ENCODE measurements at places on chromosomes 11 and 22.

- DNase-seq, result no peak
Measured at GRCh38 chr22:44429941-44430587, 68.0 kb downstream of the RTL6 start.

- peak; percentile 12 for DNase-seq
Measured at GRCh38 chr11:45105984-45106375, 40.5 kb upstream of the PRDM11 start.

DNA sequence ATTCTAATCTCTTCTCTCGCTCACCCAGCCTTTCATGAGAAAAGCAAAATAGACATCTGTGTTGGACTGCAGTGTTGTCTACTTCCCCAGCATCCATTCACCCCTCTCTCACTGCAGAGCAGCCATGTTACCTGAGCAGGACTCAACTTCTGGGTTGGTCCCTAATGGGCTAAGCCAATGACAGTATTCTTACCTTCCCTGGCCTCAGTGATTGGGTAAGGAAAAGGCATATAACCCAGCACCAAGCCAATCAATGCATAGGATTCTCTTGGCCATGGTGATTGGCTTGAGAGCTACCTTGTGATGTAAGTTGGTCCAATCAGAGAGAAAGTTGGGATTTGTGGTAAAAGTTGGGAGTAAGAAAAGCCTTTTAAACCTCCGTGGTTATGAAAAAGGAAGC is 99.8 kb upstream of the NECTIN1 start:
- DNase-seq, result no peak

GRCh38 chr11:34890089-34890488 is 26.1 kb downstream of the APIP start:
- no peak for DNase-seq

GRCh38 chr11:1199241-1199750 is 23.6 kb upstream of the MUC5B start:
- no peak for DNase-seq

- DNase-seq, result no peak
Measured at GRCh38 chr11:130574740-130575139, 126.3 kb downstream of the ADAMTS15 start.

- DNase-seq, result no peak
Measured at GRCh38 chr11:114058026-114058706, 1.3 kb upstream of the ZBTB16 start.

DNA sequence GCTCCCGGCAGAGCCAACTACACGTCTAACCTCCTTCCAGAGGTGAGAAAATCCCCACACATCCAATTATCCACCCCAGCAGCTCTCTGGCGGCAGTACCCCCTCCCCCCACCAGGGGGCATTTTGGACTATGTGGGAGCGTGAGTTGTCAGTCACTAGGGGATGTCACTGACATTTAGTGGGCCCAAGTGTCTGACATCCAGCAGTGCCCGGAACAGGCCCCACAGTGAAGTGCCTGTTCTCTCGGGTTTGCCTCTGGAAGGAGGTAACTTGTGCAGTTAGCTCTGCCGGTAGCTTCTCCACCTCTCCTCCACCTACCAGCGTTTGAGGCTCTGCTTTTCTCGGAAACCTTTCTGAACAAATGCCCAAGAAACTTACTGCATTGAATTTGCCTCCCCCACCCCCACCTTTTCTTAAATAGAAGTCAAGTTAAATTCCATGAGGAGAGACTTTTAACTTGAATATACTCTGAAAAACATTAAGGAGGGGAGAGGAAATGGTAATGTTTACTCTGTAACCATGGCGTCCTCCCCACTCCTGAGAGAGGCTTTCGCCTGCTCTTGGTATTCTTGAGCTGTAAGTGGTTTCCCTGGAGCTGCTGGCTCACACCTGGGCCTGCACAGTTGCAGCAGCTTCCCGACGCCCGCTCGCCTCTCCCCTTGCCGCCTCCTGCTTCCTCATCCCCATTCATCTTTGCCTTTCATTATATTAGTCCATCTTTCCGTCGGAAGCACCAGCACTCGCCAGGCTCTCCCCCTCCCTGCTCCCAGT is 112.8 kb downstream of the WNT7B start:
- peak; percentile 84 for DNase-seq

- DNase-seq, result no peak
Measured at GRCh38 chr22:30308518-30309230, 18.1 kb downstream of the TBC1D10A start.

DNA sequence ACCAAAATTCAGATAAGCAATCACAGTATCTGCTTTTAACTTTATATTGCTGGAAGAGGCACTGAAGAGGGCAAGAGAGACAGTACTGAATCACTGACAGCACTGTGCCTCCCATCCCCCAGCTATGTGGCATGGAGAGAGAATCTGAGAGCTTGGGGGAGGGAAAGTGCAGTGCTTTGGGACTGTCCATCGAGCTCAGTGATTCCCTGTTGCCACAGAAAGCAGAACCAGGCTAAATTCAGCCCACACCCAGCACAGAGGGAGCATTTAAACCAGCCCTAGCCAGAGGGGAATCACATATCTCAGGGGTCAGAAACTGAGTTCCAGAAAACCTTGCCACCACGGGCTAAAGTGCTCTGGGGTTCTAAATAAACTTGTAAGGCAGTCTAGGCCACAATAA is 44.3 kb downstream of the KCNQ1 start:
- no peak for DNase-seq

DNA sequence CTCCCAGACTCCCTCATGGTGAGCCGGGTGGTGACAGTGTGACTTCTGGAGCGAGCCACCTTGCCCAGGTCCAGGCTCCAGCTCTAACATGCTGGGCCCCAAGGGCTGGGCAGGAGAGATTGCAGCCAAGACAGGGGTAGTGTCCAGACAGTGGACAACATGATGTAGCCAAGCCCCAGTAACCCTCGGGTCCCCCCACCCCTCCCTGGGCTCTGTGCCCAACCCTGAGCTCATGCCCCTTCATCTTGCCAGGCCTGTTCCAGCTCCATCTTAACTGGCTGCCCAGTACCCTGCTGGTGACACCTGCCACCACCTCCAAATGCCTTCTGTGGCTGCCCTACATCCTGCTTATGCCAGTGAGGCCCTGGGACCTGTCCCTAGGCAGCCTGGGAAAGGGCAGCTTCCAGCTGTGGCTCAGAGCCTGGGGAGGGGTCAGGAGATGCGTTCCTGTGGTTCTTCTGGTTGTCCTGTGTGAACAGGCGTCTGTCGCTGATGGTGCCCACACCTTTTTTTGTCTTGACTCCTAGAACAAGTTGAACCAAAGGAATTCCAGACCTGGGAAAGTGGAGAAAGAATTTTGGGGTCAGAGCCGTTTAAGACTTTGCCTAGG is 12.5 kb upstream of the SYT12 start:
- no peak for DNase-seq

GRCh38 chr11:44566952-44567875 is 1.8 kb downstream of the CD82 start:
- DNase-seq, result no peak

DNA sequence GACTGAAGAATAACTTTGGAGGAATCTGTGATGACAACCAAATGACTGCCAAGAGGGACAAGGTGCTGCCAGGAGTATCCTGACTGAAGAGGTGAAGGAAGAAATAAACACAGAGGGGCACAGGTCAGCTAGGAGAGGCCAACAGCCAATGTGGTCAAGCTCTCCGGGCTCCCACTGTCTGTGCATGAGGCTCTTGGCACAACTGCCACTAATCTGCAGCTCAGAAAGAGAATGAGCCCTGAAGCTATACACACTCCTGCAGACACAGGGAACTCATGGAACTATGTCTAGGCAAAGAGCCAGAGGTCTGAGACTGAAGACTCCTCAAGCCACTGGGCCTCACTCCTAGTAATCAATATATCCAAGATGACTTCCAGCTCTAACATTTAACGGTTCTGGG is 7.0 kb downstream of the THRSP start:
- DNase-seq, result no peak

- DNase-seq, result no peak
Measured at GRCh38 chr11:2118677-2119076, 20.5 kb downstream of the IGF2 start.

DNA sequence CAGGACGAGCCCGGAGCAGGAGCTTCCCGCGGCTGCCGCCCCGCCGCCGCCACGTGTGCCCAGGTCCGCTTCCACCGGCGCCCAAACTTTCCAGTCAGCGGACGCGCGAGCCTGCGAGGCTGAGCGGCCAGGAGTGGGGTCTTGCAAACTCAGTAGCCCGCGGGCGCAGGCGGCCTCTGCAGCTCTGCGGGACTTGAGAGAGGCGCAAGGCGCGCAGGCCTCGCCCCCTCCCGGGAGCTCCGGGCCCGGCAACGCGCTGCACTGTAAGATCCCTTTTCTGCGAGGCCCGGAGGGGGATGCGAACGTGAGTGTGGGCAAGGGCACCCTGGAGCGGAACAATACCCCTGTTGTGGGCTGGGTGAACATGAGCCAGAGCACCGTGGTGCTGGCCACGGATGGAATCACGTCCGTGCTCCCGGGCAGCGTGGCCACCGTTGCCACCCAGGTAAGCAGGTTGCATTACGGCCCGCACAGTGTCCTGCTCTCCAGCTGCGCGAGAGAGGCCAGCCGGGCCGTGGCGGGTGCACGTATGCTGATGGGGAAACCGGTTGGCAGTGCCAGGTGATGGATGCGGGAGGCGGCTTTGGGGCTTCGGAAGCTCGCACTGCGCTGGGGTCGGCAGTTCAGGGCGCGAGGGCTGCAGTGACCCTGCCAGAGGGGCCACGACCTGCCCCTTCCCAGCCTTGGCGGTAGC is 2.0 kb downstream of the SLC6A5 start:
- no peak for DNase-seq

- no peak for DNase-seq
Measured at GRCh38 chr22:41296826-41297667, 4.3 kb upstream of the ZC3H7B start.

GRCh38 chr11:11374358-11375148 is 21.5 kb upstream of the CSNK2A3 start:
- DNase-seq, result no peak

GRCh38 chr11:102367364-102367763 is 20.4 kb downstream of the BIRC2 start:
- DNase-seq, result no peak

DNA sequence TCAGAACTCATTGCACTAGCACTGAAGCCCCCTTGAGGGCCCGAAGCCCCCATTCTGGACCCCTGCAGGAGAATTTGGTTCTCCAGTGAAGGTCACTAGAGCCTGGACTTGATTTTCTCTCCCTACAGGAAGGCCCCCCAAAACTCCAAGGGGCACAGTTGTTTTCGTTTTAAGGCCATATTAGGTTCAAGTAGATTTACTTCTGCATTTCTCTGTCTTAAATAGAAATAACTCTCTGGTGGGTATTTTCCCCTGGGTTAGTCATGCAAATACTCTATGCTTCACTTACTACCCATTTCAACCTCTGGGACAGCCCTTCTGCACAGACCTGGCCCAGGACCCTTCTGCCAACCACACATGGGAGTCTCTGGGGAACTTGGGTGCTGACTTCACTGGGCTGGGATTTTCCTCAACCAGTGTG is 41.6 kb downstream of the WEE1 start:
- no peak for DNase-seq

GRCh38 chr11:534396-535209 is 773 bp downstream of the HRAS start:
- DNase-seq, result no peak

- DNase-seq, result no peak
Measured at GRCh38 chr22:41656556-41656955, 32.1 kb downstream of the SNU13 start.

GRCh38 chr22:29331213-29331612 is 15.7 kb upstream of the RASL10A start:
- DNase-seq, result no peak

DNA sequence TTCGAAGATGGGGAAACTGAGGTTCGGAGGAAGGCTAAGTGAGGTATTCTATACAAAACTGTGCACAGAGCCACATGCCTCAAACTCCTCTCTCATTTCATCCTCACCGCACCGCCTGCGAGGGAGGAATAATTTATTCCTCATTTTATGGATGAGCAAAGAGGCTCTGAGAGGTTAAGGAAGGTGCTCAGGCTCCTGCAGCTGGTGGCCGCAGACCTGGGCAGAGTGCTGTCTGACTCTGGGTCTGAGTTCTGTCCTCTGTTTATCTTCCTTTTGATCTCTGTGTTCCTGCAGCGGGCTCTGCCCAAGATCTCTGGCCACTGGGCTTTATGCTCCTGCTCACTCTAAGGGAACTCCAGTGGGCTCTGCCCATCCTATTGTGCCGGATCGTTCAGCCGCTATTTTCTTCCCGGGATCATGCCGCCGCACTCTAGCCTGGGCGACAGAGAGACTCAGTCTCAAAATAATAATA is 59.5 kb downstream of the MCM5 start:
- no peak for DNase-seq

GRCh38 chr11:59644528-59644927 is 24.3 kb downstream of the PATL1 start:
- no peak for DNase-seq

Data from right hindlimb (tissue), 1 donor.